ENCODE measurements at places on chromosomes 12 and 14.

GRCh38 chr14:38125481-38126037 lies 82.1 kb upstream of the SSTR1 start:
- DNase-seq = no peak

DNA sequence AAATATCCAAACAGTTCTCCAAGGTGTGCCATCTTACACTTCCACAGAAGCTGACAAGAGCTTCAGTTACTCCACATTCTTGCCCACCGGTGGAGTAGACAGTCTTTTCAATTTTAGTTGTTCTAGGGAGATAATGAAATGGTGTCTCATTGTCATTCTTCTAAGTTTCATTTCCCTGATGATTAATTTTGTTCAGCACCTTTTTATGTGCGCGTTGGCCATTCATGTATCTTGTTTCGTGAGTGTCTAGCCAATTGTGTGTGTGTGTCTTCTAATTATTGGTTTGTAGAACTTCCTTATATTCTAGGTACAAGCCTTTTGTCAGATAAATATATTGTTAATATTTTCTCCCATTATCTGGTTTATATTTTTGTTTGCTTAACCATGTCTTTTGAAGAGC lies 63.1 kb downstream of the GLT1D1 start:
- DNase-seq = no peak

- no peak for DNase-seq
Observed at GRCh38 chr14:101426466-101426865, 134.8 kb upstream of the DIO3 start.

- no peak for DNase-seq
Observed at GRCh38 chr14:68178282-68178681, 358.7 kb downstream of the RAD51B start.

DNA sequence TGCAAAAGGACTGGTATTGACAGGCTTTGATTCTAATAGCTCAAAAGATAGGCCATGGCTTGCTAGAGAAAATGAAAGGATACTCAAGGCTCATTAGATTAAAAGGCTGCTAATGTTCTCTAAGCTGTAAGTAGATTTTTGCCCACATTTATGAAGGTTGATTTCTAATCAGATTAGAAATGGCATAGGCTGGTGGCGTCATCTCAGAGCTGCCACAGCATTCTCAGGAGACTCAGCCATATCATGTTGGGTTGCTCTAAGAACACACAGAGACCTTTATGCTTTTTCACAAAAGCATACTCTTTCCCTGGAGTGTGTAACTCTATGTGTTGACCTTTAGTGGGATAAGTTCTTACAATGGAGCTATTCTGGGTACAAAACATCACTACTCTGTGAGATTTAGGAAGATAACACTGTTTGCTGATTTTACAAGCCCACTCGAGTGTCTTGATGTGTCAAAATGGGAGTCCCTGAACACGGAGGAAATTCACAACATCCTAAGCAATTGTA lies 576.0 kb downstream of the NRXN3 start:
- no peak for DNase-seq

DNA sequence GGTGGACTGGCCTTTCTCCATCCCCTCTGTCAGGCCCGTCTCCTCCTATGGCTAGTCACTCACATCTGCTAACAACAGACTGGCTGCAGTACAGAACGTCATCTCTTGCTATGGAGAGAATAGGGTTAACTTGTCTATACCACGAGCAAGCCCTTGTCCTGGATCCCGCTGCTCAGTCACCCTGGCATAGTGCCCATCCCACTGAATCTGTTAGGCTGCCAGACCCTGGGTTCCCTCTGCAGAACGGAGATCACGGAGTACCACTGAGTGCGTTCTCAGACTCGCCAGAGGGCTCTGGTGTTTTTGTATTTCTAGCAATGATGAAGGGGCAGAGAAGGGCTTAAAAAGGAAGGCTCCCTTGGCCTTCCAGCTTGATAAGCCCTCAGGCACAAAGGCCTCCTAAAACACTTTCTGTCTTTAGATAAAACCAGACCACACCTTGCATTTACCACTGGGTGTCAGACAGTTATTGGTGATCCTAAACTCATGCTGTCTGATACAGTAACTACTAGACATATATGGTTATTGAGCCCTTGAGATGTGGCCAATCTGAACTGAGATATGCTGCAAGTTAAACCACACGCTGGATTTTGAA lies 6.3 kb upstream of the NRIP2 start:
- DNase-seq = no peak

DNA sequence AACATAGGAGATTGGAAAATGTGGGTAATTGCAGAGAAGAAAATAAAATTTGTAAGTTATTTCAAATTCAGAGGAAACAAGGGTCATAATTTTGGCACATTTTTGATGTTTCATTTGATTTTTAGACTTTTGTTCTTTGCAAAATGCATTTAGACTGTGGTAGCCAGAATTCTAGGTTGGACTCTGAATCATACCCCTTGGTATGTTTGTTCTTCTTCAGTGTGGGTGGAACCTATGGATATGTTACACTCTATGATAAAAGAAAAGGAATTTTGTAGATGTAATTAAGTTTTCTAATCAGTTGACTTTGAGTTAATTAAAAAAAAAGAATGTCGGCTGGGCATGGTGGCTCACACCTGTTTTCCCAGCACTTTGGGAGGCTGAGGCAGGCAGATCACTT lies 827.0 kb downstream of the AACS start:
- DNase-seq = no peak

GRCh38 chr12:6438345-6438744 lies 6.4 kb upstream of the CD27 start:
- no peak for DNase-seq

All from H4 (cell line).